Activated CD8-positive, alpha-beta memory T cell treated with anti-CD3 and anti-CD28 coated beads for 1 hour (primary cell): ENCODE measurements at places on chromosomes 11 and 22.

DNA sequence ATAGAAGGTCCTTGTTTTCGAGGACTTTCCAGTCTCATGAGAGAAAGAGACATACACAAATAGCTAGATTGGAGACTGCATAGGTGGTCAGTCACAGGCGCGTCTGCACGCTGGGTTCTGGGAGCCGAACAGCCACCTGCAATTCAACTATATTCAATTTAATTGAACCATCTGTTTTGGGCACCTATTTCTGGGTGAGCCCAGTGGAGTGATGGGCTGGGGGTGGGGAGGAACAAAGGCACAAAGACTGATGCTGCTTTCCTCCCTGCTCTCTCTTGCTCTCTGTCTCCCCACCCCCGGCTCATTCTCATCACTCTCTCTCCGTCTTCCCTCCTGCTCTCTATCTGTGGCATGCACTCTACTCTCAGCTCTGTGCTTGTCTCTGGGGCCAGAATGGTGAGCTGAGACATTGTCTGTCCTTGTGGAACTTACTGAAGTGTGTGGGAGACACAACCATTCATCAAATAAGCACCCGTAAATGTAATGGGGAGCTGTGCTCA lies 48.1 kb upstream of the B3GAT1 start:
- no peak for DNase-seq

DNA sequence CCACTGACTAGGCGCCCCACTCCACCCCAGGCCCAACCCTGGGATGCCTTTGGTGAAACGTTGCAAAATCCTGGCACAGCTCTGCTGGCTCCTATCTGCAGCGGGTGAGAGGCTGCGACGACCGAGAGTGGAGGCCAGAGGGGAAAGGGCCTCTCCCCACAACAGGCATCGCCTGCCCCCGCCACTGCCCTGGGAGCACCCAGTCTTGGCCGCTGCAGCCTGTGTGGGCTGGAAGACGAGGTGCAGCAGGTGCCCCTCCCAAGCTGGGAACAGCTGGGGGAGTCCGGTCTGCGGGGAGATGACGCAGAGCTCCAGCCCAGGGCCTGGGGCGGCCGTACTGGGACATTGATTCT lies 4.2 kb upstream of the PIM3 start:
- no peak for DNase-seq

- no peak for DNase-seq
Measured at GRCh38 chr22:28951969-28952521, 68.7 kb downstream of the ZNRF3 start.

- DNase-seq, result no peak
Measured at GRCh38 chr11:61864814-61865775, 26.2 kb downstream of the FADS3 start.

DNA sequence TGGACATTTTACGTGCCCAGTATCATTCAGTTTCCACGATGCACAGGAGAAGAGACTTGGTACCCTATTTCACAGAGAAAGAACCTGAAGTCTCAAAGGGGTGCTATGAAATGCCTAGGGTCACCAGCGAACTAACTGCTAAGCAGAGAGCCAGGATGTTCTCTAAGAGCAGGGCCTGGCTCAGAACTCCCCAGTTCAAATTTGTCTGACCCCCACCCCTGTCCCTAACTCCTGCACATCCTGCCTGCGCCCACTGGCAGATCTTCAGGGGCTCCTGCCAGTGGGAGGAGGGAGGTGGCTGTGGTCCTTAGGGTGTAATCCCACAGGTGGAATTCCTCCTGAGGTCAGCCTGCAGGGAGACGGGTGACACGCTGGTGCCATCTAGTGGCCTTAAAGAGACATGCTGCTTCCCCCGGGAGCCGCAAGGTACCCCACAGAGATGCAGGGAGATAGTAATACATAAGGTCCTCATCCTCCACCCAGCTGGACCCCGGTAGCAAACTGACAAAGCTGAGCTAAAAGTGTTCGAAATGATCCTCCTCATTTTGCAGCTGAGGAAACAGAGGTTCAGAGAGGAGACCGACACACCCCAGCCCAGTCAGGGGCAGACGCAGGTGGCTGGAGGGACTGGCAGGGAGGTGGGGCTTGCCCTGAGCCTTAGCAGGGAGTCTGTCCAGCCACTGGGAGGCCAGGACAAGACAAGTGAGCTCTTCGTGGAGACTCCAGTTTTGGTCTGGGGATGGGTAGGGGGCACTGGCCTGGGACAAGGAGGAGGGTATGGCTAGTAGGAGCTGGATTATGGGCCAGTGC lies 34.1 kb downstream of the MB start:
- no peak for DNase-seq

DNA sequence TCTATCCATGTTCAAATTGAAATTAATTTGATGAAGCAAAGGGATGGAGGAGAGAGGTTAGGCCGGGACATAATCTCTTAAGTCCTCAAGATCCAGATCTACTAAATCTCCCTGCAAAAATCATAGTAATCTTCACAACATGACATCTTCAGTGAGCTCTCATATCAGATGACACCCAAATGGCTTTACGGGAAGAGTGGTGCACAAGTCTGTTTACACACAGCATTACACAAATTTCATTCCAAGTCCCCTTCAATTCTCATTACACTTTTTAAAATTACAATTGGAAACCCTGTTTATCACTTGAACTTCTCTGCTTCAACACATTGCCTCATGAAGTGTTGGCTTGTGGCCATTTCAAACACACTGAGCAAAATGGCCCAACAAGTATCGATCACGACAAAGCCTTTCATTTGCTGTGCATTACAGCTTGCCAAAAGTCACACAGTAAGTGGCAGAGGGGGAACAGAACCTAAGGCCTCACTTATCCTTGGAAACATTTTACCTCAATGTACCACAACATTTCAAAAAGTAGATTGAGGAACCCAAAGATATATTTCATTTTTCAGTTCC lies 17.9 kb upstream of the TPH1 start:
- no peak for DNase-seq

- no peak for DNase-seq
Measured at GRCh38 chr22:31139066-31139465, 1.2 kb downstream of the PLA2G3 start.

DNA sequence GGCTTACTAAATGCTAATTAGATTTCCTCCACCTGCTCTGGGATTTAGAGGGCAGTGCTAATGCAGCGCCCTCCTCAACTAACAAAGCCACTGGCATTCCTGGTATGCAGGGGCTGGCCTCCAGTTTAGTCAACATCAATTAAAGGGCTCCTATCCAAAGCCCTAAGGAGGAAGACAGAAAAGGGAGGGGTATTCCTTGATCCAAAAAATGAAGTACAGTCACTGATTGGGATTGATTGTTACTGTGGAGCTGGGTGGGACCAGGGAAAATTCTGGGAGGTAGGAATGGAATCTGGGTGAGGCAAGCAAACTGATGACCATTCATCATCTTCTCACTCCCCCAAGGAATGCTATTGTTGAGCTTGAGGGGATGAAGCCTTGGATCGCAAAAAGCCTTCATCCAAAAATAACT lies 52.2 kb downstream of the GAB2 start:
- DNase-seq, result no peak

DNA sequence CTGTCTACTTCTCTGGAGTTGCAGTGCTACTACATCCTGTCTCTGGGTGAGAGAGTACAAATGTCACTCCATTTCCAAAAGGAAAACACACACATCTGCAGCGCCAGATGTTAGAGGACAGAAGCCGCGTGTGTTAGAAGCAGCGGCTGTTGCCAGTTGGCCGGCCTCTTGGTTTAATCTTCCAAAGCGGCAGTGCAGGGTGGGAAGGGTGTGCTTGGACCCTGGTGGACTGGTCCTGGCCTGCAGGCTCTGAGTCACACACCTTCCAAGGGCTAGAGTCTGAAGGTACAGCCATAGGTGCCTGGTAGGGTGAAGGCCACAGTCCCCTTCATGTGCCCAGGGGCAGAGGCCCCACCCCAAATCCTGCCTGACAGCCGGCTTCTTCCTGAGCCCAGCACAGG lies 99.8 kb downstream of the CTTN start:
- no peak for DNase-seq

DNA sequence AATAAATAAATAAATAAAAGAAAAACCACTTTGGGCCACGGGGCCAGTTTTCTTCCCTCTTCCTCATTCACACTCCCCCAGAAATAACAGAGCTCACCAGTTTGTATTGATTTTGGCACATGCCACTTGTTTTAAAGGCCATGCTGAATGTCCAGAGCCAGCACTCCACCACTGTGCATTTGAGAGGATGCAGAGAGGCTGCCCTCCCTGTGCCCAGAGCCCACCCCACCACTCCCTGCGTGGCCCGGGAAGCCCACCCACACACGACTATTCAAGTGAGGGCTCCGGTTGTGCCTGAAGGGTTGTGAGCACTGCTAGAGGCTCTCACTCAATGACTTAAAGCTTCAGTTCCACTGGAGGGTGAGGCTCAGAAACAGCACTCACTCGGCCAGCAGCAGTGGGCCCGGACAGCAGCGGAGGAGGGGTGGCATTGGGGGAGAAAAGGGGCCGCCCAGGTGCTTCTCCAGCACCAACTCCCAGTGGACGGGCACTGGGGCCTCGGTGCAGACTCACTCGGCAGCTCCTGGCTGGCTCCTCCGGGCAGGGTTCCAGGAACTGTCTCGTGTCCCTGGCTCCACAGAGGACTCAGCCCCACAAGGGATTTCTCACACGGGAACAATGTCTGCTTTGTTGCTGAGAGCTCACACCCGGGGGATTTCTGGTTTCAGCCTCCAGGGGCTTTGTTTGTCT lies 112.7 kb downstream of the SHANK2 start:
- DNase-seq, result no peak
